Esophagus muscularis mucosa (tissue), 4 donors: ENCODE measurements at places on chromosomes 2 and 18. TPM values are rescaled to one million over a fixed set of nuclear protein-coding genes. Genes with fewer than 3 reads are reported as not detected.

Gene TUBA3D
- total RNA-seq: not detected

Gene CLASP1
- total RNA-seq: 67.7 TPM

Gene UPP2
- not detected for total RNA-seq

Gene CRYGA
- not detected for total RNA-seq

Gene KCNS3
- total RNA-seq: 28.8 TPM

Gene ASTL
- total RNA-seq: not detected

DNA sequence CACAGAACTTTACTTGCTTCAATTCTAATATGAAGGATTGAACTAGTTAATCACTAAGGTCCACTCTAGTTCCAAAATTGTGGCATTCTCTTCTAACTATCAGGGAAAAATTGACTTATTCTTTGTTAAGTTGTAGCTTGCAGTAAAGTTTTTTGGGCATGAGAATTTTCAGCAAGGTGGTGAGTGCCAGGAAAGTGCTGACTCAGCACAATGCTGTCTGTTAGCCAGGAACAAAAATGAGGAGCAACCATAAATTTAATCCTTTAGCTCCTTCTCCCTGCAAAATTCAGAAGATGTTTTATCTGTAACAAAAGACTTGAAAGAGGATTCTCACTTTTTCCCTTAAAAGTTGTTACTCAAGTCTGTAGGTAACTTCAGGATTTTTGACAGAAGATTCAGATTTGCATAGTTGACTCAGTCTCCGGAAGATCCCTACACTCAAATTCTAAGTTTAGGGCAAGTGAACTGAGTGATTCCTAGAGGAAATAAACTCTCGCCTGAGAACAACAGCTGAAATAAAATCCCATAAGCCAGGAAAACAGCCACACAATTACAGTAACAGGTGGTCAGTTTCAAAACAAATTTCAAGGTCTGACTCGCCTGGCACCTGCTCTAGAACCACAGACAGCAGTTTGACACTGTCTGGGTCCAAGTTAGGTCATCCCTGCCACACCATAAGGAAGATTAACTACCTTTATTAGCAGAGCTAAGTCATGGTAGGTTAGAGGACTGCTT lies 20.2 kb upstream of the DARS1 start:
- DNase-seq: no peak

GRCh38 chr18:55337908-55338521 lies 250.0 kb downstream of the TCF4 start:
- no peak for DNase-seq

DNA sequence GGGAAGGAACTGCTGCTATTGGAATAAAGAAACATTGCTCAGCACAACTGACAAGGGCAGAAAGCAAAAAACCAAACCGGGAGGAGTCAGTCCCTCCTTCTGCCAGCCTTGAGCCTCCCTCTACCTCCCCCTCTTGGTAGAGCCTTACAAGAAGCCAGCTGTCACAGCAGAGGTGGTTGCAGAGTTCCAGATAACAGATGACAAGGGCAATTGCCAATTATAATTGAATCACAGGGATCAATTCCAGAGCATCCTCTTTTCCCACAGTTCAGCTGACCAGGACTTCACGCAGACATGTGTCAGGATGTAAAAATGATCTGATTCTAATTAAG lies 548.2 kb upstream of the LRRTM1 start:
- DNase-seq: no peak

GRCh38 chr2:40962026-40962425 lies 510.1 kb upstream of the SLC8A1 start:
- no peak for DNase-seq

- DNase-seq: no peak
Measured at GRCh38 chr18:55483266-55483871, 104.6 kb downstream of the TCF4 start.

- DNase-seq: no peak
Measured at GRCh38 chr2:241665731-241666440, 20.7 kb downstream of the DTYMK start.

- no peak for DNase-seq
Measured at GRCh38 chr2:85421260-85422071, 3.0 kb downstream of the SH2D6 start.

- no peak for DNase-seq
Measured at GRCh38 chr2:131584380-131584779, 56.7 kb downstream of the CCDC74A start.

GRCh38 chr2:61937886-61938285 lies 32.4 kb downstream of the COMMD1 start:
- no peak for DNase-seq

DNA sequence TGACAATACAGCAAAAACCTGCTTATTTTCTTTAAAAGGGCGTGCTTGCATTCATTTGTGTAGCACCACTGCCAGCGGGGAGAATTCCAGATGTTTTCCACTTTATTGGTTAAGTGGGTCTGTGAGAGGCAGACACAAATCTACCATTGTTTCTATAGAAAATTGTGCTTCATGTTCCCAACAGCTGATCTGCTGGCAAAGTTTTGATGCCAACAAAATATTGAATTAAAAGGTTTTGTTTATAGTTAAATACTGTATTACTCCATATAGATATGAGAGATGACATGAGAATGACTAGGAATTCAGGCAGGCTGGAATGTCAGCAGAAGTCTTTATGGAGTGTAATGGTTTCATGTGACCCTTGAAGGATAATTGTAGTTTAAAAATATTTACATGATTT lies 182.7 kb downstream of the MC4R start:
- DNase-seq: no peak
